8988T (cell line): ENCODE measurements at places on chromosomes 3 and 15.

DNA sequence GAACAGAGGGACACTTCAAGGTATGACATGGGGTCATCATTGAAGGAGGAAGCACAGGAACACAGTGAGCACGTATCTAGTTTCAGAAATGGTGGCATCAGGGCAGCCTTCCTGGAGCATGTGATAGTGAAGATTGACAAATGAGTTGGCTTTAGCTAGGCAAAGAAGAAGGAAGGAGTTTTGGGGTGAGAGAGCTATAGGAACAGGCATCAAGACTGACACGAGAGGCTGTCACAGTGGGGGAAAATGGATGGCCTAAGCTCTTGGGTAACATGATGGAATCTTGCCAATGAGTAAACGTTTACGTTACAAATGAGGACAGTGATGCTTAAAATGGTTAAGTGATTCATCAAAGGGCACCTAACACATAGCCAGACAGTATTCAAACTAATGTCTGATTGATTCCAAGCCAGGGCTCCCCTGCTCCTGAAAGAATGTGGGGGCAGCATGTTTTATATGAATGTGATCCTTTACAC, 23.1 kb upstream of the GPR171 start:
- no peak for DNase-seq

GRCh38 chr15:35445891-35446290, 100.1 kb downstream of the DPH6 start:
- no peak for DNase-seq

GRCh38 chr3:2861920-2862319, 248.3 kb downstream of the IL5RA start:
- DNase-seq = no peak

- no peak for DNase-seq
These were observed 14.9 kb downstream of the MRAS start for GRCh38 chr3:138363322-138363721.

DNA sequence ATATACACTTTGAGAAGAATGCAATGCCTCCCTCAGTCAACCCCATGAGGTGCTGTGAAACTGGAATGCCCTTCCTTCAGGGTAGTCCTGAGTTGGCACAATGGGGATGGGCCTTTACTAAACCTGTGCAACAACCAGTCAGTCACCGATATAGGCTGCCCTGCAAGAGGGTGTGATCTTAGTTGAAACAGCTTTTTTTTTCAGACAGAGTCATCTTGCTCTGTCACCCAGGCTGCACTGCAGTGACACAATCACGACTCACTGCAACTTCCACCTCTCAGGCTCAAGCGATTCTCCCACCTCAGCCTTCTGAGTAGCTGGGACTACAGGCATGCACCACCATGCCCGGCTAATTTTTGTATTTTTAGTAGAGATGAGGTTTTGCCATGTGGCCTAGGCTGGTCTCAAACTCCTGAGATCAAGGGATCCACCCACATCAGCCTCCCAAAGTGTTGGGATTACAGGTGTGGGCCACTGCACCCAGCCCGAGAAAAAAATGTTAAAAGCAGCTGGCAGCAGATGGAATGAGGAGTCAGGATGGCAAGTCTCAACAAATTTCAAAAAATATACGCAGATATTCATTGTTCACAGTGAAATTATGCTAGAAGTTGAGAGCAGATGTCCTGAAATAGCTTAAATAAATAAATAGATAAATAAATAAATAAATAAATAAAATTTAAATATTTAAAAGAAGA, 31.8 kb downstream of the MYO5A start:
- DNase-seq = no peak

GRCh38 chr3:127304121-127304744, 16.4 kb upstream of the PRR20G start:
- DNase-seq = peak; percentile 66

GRCh38 chr3:162292409-162292808, 795.8 kb downstream of the OTOL1 start:
- no peak for DNase-seq

DNA sequence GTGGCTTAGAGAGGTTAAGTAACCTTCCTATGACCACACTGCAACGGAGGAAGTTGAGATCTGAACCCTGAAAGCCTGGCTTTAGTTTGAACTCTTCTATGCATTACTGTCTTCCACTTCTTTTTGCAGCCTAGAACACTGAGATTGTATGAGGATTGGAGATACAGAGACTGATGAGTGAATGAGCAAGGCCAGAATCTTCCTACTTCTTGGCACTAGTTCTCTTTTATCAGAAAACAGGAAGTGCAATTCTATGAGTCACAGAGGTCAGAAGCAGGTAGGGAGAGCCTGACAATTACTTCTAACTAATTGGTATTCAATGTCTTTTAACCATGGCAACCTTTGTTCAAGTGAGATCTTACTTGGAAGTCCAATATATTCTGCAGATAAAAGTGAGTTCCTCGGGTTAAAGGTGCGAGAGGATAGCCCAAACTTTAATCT, 219.0 kb downstream of the SHQ1 start:
- no peak for DNase-seq

DNA sequence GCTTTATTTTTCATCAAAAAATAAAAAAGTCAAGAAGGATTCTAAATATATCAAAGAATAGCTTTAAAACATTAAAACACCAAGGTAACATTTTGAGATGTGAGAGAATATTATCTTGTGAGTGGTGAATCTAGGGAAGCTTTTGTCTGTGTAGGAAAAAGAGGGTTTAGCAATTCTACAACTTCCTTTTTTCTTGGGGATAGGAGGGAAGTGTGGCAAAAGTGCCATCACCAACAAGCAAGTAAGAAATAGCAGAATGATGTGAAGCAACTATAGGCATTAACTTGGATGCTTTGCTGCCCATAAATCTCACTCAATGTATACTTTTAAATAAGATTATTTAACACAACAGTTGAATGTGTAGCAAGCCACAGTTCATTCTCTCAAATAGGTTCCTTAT, 57.8 kb upstream of the SUCLG2 start:
- no peak for DNase-seq

- no peak for DNase-seq
These were observed 193.0 kb upstream of the GOLIM4 start for GRCh38 chr3:168288511-168289401.

DNA sequence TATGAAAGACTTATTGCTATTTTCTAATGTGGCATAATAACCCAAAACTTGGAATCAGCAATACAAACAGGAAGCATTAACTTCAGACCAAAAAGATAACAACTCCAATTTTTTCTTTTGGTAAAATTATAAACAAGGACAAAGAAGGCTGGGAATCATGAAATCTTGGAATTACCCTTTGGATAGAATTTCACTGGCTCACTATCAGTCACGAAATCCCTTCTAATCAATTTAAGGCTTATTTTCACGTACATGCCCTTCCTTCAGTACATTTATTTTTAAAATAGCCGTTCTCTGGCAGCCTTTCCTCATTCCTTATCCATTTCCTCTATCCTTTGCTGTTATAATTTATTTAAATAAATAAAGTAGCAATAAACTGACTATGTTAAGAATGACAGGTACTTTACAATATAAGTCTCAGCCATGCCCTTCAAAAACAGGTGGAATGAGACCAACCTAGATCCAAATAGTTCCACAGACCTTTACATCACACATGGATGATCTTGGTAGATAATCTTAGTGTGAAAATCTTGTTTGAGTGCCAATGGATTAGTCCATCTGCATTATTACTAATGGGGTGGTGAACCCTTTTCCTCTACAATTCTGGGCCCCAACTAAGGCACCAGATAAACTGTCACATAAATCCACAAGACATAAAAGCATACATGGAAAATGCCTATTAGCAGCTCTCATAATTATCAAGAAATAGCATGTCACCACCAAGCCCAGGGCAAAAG, 38.9 kb downstream of the ABI3BP start:
- no peak for DNase-seq

DNA sequence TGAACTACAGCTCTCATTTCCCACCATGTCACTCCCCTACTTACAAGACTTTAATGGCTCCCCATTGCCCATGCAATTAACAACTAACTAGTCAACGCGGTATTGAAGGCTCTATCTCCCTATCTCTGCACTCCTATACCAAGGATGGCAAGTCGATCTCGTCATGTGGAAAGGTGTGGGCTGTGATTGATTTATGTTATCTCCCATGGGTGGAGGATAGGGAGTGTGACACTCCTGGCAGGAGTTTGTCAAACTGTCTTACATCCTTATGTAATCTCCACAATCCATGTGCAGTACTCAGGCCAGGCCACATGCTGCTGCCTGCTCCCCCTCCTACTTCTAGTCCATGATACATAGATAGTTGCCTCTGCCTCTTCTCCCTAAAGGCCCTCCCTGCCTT, 3.2 kb upstream of the RORA start:
- DNase-seq = no peak

DNA sequence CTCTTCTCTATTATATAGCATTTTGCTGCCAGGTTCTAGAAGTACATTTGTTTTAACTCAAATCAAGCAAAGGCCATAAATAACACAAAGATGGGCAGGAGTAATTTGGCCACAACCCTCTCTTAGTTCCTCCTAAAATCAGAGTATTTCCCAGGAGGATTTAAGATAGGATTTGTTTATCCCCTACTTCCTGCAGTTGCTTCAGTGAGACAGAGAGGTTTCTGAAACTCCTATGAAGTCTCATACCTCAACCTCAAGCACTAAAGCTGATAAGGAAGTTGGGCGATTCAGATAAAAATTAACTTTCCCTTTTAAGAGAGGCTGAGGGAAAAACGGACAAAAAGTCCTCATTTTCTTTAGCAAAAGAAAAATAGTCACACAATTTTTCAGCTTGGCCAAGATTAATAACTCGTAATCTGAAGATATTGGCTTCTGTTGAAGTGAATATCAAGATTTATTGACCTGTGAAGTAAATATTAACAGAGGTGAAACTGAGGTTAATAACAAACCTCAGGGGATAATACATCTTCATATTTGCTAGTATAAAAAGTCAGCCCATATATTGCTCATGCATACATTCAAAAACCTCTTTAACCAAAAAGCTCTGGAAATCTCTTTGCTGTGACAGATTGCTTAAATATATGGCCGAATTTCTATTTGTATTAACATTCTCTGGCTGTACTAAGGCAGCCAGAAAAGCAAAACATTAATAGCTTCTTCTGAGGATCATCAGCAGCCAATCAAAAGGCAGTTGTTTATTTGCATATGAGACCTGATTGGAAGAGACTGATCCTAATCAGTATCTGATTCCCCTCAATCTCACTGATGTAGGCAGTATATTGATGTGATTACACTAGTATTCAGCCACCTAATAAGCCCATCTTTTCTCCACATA, 90.6 kb upstream of the GADL1 start:
- no peak for DNase-seq

- no peak for DNase-seq
These were observed 19.5 kb upstream of the HRH1 start for GRCh38 chr3:11134794-11135193.

DNA sequence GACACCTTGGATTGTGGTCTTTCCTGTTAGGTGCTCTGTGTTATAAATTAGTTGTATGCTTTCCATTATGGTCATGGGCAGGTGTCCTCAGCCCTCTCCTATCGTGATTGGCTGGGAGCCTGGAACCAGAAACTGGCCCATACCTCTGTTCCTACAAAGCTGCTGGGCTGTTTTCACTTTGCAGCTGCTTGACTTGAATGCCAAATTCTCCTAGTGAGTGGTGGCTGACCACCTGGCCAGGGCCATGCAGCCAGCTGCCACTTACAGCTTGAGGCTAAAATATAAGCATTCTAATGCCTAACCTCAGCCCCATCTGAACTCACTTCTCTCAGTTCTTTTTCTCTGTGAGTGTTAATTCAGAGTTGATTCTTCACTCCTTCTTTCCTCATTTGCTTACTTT, 239.3 kb upstream of the GBE1 start:
- DNase-seq = no peak

DNA sequence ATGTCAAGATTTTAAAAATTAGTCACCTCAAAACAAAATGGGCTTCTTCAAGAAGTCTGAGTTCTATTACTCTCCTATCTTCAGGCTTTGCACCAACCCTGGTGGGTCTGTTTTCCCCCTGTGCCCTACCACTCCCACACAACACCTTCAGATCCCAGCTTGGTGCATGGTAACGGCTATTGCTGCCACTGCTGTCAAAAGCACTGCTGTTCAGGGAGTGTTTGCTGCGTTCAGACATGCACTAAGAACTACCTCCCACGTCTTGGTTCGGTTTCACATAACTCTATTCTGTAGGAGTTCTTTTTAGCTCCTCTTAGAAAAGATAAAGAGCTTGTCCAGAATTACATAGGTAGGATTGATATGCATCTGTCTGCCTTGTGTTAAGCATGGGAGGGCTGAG, 799.2 kb downstream of the NR2F2 start:
- DNase-seq = no peak

DNA sequence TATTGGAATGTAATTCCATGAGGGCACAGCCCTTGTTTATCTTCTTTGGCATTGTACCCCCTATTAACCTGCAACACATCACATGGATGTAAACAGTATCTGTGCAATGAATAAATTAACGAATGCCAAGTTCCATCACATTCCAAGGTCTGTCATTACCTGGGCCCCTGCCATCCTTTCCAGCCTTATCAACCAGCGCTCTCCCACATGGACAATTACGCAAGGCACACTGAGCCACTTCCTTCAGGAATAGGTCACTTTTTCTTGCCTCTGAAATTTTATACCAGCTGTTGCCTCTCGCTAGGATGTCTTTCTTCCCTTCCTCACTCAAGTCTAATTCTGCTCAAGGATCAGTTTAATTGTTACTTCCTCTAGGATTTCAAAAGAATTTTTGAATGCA, 1051.8 kb upstream of the CFAP20DC start:
- no peak for DNase-seq

- DNase-seq = no peak
These were observed 47.7 kb upstream of the PLXND1 start for GRCh38 chr3:129654131-129654530.

GRCh38 chr3:42780892-42781700, 8.0 kb upstream of the CCDC13 start:
- DNase-seq = peak; percentile 47

GRCh38 chr15:71599418-71600151, 210.8 kb upstream of the NR2E3 start:
- DNase-seq = no peak

DNA sequence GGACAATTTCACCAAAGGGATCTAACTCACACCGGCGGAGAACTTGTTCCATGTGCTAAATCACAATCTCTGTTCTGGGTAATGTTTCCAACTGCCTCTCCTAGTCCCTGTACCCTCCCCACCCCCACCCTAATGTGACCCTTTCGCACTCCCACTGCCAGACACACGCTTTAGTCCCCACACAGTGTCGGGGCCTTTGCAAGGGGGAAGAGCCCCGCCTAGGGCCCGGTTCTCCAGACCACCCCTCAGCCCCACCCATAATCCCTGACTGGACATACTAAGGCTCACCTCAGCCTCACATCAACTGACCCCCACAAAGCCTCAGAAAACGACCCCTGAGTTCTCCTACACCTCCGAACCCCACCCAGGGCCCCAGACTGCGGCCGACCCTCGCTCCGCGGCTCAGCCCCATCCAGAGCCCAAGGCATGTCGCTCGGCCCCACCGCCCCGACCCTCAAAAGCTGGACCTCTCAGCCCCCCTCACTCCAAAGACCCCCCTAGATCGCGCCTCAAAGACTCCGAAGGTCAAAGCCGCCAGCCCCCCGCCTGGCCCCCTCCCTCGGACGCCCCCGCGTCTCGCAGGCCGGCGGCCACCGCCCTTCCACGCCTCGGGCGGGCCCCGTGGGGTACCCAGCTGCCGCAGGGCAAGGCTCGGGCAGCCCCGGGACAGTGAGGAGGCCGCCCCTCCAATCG, 72.0 kb upstream of the MAP4 start:
- DNase-seq = no peak
